ENCODE measurements at places on chromosomes 2 and 18. TPM values are rescaled to one million over a fixed set of nuclear protein-coding genes. Genes with fewer than 3 reads are reported as not detected.

ALLC gene
- not detected for total RNA-seq

LYPD6 gene
- not detected for total RNA-seq

UGT1A1 gene
- total RNA-seq: not detected

VWC2L gene
- total RNA-seq: not detected

MAP3K20 gene
- 68.2 TPM for total RNA-seq

PAX3 gene
- total RNA-seq: not detected

ELMOD3 gene
- 9.0 TPM for total RNA-seq

ORC4 gene
- 16.4 TPM for total RNA-seq

RBKS gene
- 1.4 TPM for total RNA-seq

KCNJ13 gene
- not detected for total RNA-seq

All from fibroblast of the aortic adventitia (primary cell).